ENCODE measurements at places on chromosomes 3 and 15.

DNA sequence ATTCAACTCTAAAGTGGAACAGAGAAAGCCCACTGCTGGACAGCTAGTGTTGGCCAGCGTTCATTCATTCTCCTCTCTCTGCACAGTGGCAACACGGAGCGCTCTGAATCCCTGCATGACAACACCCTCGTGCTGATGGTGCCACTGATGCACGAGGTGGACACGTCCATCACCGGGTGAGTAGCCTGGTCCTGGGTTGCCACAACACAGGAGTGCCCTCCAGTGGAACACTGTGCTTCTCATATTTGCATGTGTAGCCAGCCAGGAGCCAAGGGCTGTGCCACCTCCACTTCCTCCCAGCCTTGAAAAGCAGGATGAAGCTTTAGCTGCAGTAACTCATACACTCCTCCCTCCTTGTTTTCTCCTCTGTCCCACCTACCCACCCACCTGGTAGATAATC lies 120.0 kb upstream of the CTDSPL start:
- no peak for DNase-seq

- no peak for DNase-seq
Measured at GRCh38 chr3:46184469-46184868, 23.6 kb downstream of the CCR1 start.

- no peak for DNase-seq
Measured at GRCh38 chr15:70538278-70538677, 225.1 kb downstream of the UACA start.

GRCh38 chr3:121493431-121493830 lies 52.4 kb downstream of the POLQ start:
- no peak for DNase-seq

GRCh38 chr3:69865925-69866679 lies 126.8 kb downstream of the MITF start:
- no peak for DNase-seq

DNA sequence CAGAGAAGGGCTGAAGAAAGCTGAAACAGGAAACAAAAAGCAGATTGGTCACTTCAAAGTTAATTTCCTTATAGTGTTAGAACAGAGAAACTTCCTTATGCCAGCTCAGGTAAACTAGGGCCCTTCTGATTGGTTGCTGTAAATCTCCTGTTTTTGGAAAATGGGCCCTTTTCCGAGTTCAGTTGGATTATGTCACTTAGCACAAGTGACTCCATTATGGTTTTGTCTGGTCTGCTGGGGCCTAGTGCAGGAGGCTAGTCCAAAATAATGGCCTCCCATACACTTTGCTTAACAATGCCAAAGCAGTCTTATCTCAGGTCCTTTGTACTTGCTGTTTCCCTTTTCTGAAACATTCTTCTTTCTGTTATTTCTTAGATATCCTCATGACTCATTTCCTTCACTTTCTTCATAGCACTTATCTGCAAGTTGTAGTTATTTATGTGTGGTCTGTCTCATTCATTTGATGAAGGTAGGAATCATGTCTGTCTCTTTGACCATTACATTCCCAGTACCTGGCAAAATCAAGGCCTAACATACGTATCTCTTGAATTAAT lies 7.7 kb upstream of the DCP1A start:
- no peak for DNase-seq

GRCh38 chr3:110519071-110519470 lies 552.5 kb upstream of the NECTIN3 start:
- no peak for DNase-seq

GRCh38 chr15:96392380-96393208 lies 62.1 kb downstream of the NR2F2 start:
- DNase-seq, result no peak

Data from NCI-H187 (cell line).